Aorta (tissue), 5 donors: ENCODE measurements at places on chromosomes 3 and 15. TPM values are rescaled to one million over a fixed set of nuclear protein-coding genes. Genes with fewer than 3 reads are reported as not detected.

DNA sequence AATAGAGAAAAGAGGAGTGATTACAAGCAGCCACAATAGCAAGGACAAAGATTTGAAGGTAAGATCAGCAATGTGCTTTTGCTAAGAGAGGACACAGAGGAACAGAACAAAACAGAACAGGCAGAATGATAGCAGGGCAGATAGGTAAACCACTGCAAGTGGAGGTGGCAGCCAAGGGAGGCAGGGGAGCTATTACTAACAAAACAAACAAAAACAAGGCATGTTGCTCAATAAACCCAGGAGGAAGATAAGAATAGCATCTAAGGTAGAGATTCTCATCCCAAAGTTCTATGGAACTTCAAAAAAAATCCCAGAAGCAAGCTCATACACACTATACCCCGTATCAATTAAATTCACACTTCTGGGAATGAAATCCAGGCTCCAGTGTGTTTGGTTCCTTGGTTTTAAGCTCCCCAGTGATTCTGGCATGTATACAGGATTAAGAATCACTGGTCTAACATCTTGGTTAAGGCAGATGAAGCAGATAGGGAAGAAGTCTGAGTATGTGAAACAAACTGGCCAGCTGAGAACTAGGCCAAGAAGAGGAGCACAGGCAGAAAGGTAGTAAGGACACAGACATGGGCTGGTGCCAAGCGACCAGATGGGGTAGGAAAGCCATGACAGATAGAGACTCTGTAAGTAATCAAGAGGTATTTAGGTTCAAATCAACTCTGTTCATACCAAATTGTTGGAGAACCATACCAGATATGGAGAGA is 189.2 kb downstream of the DTWD1 start:
- no peak overlapping the region for H3K27ac ChIP-seq
- no peak for DNase-seq
- H3K27me3 ChIP-seq = no peaks in the 10 kb centered on the region

DNA sequence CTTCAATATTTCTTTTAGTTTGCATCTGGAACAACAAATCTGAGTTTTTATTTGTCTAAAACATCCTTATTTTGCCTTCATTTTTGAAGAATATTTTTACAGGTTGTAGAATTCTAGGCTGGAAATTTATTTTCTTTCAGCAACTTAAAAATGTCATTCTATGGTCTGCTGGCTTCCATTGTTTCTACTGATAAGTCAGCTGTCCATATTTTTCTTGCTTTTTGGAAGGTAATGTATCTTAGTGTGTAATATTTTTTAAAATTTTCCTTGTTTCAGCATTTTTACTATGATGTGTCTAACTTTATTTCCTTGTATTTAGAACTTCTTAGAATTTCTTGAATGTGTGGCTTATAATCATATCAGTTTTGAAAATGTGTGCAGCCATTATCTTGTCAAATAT is 37.0 kb downstream of the SEMA6D start:
- H3K4me3 ChIP-seq = no peak overlapping the region
- H3K27me3 ChIP-seq = no peaks in the 10 kb centered on the region
- H3K36me3 ChIP-seq = no peaks in the 10 kb centered on the region
- H3K27ac ChIP-seq = no peak overlapping the region

DNA sequence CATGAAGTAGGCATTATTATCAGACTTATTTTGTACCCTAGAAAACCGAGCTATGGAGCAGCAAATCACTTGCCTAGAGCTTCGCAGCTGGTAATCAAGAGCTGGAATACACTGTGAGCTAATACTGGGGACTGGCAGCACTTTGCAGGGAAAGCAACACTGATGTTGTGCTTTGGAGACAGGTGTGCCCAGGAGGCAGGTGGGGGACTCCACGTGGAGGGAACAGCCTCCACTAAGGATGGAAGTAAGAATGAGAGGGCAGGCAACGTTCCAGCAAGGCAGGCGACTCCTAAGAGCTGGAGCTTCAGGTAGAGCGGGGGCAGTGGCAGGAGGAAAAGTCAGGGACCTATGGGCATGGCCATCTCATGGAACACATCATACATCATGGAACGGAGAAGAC is 300.5 kb upstream of the IGF1R start:
- H3K36me3 ChIP-seq = no peaks in the 10 kb centered on the region
- DNase-seq = no peak
- H3K4me1 ChIP-seq = no peaks in the 10 kb centered on the region
- no peak overlapping the region for H3K27ac ChIP-seq
- no peak overlapping the region for H3K4me3 ChIP-seq

- no peak overlapping the region for H3K4me3 ChIP-seq
- no peaks in the 10 kb centered on the region for H3K36me3 ChIP-seq
- H3K27ac ChIP-seq = no peak overlapping the region
- H3K27me3 ChIP-seq = no peaks in the 10 kb centered on the region
- no peaks in the 10 kb centered on the region for H3K4me1 ChIP-seq
These were observed 297.4 kb upstream of the EPHA3 start for GRCh38 chr3:88809993-88810392.

DNA sequence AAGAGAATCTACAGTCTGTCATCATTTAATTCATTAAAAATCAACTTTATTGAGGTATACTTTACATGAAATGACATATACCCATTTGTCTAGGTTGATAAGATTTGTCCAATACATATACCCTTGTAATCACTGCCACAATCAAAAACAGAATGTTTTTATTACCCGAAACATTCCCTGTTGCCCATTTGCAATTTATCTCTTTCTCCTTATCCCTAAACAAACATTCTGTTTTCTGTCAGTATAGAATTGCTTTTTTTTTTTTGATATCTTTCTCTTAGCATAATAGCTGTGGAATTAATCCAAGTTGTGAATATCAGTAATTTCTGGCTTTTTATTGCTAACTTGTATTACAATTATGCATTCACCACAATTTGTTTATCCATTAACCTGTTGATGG is 4.3 kb upstream of the CNTN6 start:
- no peaks in the 10 kb centered on the region for H3K4me1 ChIP-seq
- DNase-seq = no peak
- H3K4me3 ChIP-seq = no peak overlapping the region
- no peak overlapping the region for H3K27ac ChIP-seq

NANOGP8 gene
- total RNA-seq = 1.2 TPM

CRABP1 gene
- 1.9 TPM for total RNA-seq

CPLX3 gene
- not detected for total RNA-seq

CFAP100 gene
- not detected for total RNA-seq

GOLGA8R gene
- total RNA-seq = 16.0 TPM
